Islet precursor cell (in vitro differentiated cells): ENCODE measurements at places on chromosomes 1 and 21.

- DNase-seq: no peak
Measured at GRCh38 chr1:4166713-4167112, 266.6 kb upstream of the C1orf174 start.

DNA sequence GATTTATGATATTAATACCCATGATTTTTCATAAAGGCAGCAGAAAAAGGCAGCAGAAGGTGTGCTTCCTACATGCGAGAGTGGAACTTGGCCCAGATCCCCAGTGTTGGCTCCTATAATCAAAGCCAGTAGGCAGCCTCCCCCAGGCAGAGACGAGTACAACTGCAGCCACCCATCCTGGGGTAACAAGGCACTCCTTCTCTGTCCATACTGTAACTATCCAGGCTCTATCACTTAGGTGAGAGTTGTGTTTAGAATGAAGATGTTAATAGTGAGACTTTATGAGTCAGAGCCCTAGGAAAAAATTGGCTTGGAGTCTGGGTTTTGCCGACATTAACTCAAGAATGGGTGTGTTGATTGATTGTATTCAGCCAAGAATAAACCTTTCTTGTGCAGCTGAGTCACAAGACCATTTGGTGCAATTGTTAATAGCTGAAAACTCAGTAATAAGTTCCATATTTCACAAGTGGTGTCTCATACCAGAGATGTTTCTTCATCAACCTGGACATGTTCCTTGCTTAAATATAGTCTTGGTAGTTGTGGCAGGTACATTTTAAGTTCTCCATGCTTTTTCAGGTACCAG, 322.3 kb downstream of the DUSP10 start:
- DNase-seq: no peak

DNA sequence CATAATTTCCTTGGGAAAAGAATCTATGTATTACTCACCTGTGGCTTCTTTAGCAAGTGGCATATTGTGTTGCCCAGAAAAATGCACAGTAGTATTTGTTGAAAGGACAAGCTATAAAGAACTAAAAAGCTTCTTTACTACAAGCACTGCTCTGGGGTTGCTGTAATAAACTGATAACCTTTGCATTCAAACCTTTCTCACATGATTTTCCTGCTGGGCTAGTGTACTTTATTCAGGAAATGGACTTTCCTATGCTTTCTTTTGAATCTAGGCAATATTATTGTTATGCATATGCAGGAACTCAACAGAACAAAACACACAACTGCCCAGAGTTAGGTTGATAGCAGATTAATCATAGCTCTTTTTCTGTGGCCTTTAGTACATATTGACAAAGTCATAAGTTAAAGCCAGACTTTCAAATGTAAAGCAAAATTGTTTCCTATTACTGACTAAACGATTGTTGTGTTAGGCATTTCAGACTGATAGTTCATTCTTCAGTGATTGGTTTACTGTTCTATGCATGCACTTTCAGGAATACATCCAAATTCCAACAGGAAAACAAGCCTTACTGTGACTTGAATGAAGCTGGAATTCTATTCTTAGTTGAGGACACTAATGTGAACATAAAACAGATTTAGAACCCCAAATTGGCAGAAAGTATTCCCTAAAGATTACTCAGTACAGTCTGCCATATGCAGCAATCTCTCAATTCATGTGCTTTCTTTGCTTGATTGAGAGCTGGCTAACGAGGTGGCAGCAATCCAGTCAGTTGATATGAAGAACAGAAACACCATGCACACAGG, 564.3 kb upstream of the NEGR1 start:
- DNase-seq: no peak

DNA sequence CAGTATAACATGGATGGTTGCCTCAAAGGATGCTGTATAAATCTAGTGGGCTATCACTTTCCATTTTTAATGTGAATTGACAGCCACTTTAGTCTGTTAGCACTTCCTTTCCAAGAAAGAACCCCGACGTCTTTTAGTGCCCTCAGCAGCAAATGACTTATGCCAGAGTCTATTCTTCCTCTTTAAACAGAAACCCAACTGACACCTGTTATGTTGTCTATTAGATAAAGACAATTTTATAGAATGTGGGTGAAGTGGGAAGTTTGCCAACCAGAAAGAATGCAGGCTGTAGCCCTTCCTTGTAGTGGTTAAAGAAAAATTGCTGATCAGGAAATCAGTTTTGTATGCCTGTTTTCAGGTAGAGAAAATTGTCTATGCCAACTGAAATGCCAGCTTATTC, 344.9 kb downstream of the ZNF326 start:
- DNase-seq: no peak

GRCh38 chr1:24925082-24925779, 4.8 kb downstream of the RUNX3 start:
- DNase-seq: no peak

GRCh38 chr21:44011579-44012473, at the start of gene TRAPPC10:
Gene TRAPPC10, plus strand, starts transcription at chr21:44012309. Its CDS starts 185 bp downstream, at chr21:44012494.
- DNase-seq: peak; percentile 84

- DNase-seq: no peak
Measured at GRCh38 chr21:16713331-16714117, 799.3 kb upstream of the CXADR start.

DNA sequence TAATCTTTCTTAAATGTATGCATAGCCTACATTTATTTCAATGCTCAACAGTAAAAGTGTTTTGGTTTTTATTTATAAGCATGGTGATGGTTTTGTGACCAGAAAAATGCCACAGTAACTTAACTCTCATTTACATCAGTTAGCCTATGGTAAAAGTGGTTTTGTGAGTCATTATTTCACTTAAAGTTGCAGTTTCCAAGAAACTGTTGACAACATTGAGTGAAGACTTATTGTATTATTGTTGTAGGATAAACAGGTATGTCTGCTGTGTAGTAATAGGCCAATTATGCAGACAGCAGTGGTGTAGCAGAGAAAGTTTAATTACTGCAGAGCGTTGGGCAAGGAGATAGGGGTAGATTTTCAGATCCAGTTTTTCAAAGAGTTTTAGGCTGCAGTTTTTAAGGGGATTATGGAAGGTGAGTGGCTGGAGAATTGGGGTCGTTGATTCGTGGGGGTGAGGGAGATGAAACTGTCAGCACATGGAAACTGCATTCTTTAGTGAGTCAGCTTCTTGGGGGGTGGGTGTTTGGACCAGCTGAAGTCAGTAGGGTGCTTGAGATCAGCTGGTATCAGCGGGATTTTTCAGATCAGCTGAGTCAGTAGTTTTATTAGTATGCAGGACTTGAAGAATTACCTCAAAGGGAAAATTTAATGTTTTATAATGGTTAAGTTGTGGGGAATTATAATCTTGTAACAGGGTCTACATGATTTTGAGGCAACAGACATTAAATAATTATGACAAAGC, 168.7 kb upstream of the FMN2 start:
- DNase-seq: no peak

DNA sequence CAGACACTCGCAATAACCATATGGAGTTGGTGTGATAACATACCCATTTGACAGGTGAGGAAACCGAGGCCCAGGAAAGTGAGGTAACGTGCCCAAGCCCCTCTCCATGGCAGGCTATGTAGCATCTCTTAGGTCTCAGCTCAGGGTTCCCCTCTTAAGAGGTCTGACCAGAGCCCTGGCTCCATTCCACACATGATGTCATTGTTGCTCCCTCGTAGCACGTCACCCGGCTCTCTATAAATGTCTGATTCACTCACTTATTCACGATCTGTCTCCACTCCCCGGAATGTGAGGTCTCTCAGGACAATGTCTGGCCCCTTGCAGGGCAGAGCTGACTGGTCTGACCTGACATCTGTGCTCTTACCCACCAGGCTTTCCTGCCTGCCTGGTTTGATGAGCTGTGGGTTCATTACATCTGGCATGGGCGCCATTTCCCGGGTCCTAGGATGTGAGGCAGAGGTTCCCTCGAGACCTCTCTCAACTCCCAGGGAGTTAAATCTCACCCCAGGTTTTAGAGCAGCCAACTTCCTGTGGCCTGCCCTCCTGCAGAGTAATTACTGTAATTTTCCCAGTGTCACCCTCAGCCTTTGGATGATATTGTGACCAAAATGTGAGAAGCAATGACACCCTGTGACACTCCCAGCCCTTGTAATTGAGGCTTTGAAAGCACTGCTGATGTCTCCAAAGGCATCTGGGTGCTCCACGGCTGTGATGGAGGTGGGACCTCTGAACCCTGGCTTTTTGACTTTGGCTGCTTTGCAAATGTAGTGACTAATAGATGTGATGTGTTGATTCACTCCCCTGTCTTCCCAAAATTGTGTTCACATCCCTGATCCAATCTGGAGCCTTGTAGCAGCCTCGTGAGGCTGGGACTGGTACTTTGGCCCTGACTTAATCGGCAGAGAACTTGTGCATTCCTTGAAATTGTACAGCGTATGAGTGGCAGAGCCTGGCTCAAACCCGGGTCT, 10.6 kb downstream of the ACTL8 start:
- DNase-seq: no peak

GRCh38 chr1:76443217-76443616, 368.7 kb downstream of the ST6GALNAC3 start:
- no peak for DNase-seq

- DNase-seq: no peak
Measured at GRCh38 chr1:204616641-204617040, 68.9 kb downstream of the LRRN2 start.

GRCh38 chr1:9341301-9341845, 48.7 kb downstream of the SPSB1 start:
- no peak for DNase-seq

DNA sequence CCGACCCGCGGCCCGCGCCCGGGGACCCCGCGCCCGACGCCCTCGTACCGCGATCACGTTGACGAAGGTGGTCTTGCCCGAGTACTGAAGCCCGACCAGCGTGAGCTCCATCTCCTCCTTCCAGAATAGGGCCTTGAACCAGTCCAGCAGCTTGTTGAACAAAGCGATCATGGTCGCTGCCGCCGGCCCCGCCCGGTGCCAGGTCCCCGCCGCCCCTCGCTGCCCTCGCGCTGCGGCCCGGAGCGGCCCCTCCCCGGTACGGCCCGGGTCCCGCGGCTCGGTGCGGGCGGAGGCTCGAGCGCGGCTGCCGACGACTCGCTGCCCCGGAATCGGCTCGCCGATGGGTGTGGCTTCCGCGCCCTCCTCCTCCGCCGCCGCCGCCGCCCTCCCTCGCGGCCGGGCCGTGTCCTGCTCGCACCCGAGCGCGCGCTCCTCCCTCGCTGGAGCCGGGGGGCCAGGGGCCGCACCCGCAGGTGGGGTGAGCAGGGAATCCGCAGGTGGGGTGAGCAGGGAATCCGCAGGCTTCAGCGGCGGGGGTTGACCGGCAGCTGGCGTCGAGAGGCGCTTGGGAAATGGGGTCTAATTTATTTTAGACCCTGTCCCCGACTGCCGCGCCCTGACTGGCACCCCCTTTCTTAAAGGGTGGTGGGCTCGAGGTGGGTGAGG, at the start of gene ARL8A:
TSS of gene ARL8A (minus strand) at position 336 of the 666 bp plus-strand sequence. CDS start at position 171, 165 bp downstream.
- peak; percentile 76 for DNase-seq

GRCh38 chr1:6440198-6441126, 15.9 kb downstream of the ESPN start:
- peak; percentile 90 for DNase-seq

DNA sequence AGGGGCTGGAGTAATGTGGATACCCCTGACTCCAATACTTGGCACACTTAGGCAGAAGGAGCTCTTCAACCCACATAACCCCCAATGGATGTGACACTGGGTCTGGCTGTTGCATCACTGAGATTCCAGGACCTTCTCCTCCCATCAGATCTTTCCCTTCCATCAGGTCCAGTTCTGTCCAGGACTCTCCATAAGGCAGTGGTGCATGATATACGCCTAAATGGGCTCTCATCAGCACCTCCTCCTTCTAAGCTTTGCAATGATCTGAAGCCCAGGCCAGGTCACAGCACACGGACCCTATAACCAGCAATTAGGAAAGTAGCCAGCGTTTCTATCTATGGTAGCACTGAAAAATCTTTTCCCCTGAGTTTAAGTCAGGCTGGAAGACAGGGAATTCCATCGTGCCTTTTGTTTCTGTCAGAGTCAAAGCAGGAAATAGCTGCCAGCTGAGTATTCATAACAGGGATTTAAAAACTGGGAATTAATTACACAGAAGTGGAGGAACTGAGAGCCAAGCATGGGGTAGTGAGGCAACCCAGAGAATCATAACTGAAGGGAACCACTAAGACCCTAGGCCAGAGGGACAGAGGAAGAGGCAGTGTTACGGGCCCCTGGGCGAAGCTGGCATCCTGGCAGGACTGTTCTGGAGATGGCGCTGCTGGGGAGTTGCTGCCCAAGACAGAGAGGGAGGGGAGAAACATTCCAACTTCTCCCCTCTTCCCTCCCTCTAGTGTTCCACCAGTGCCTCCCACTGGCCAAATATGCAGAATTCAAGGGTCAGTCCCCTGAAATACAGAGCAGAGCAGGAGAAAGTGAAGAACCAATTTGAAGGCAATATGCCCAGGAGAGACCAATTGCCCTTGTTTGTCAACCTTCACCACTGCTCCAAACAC, 37.5 kb upstream of the HOOK1 start:
- no peak for DNase-seq

DNA sequence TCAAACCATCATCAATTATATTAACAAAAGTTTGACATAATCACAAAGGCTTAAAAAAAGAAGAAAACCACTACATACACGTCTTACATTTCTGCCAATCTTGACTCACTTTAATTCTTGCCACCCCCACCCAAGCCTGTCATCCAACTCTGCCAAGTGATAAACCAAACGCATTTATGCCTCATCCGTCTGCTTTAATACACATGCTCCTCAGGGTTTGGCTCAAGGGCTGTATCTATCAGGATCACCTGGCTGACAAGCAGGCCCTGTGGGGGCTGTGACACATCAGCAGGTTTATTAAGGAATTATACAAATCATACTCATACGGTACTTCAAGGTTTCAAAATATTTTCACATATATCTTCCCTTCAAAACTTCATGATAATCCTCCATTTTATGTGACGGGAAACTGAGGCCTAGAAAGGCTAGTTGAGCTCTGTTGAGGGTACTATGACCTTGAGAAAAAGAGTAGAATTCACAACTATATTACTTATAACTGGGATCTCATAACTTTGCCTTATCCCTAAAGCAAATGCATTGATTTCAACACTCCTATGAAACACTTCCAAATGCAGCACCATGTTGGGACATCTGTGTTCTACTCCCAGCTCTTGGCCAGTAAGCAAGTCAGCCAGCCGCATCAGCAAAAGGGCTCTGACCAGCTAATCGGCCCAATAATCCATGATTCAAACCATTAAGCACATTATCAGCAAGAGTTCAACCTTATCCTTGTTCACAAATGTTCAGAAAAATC, 8.7 kb downstream of the SORT1 start:
- no peak for DNase-seq

- DNase-seq: peak; percentile 54
Measured at GRCh38 chr1:66278260-66279021, 255.5 kb upstream of the SGIP1 start.

GRCh38 chr1:85124091-85124490, 75.8 kb upstream of the MCOLN3 start:
- DNase-seq: no peak

- DNase-seq: no peak
Measured at GRCh38 chr1:114207635-114208034, 54.0 kb upstream of the SYT6 start.
